ENCODE measurements at places on chromosomes 6 and 20.

DNA sequence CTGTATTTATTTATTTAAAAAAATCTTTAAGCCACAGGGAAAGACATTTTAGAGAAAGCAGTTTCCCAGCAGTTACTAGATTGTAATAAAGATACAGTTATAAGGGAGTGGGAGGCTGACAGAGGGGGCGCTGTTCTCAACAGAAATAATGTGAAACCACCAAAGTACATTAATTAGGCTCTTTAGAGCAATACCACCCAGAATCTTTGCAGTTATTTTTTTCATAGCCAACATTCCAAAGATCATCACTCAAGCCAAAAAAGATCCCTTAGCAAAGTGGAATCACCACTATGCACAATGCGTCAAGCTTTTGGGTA, 331.3 kb upstream of the DEFB112 start:
- no peak for DNase-seq

DNA sequence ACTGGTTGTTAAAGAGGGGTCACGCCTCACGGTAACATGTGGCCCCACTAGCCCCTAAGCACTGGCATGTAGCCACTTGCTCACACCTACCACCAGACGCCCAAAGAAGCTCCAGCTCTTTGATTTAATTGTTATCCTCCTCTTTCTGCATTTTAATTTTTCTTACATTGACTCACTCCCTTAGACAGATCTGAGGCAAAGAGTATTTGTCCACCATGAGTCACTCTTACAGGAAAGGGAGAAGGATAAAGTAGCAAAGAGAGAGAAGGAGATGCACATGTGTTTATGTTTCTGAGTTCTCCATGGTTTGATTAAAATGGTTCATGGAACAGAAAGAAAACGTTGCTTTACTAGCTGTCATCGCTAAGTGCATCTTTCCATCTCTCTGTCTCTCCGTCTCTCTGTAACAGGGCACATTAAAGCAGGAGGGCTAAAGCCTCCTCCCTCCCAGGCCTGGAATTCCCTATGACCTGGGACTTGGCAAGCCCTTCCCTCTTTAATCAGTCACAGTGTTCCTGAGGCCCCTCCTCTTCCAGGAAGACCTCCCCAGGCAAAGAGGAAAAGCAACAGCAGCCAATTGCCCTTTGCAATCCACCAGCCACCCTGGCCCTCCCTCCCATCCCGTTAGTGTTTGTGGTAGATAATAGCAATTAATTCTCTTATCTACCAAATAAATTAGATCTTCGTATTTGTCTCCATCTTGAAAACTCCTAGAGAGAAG, 112.8 kb upstream of the TSHZ2 start:
- no peak for DNase-seq

DNA sequence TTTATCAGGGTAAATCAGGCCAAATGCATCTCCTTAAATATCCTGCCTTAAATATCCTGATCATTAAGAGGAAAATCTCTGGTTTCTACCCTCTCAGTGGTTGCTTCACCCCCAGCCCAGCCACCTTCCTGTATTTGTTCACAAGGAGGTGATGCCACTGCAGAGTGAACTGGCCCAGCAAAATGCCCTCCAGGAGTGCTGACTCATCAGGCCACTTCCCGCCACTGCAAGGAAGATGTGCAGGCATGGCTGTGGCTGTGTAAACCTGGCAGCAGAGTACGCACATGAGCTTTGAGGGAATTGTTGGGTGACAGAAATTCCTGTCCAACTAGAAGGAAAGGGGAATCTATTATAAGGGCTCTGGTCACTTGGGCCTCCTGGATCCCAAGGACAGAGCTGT, 13.8 kb downstream of the NQO2 start:
- no peak for DNase-seq

- no peak for DNase-seq
These were observed 214.7 kb upstream of the FOXQ1 start for GRCh38 chr6:1096967-1097765.

DNA sequence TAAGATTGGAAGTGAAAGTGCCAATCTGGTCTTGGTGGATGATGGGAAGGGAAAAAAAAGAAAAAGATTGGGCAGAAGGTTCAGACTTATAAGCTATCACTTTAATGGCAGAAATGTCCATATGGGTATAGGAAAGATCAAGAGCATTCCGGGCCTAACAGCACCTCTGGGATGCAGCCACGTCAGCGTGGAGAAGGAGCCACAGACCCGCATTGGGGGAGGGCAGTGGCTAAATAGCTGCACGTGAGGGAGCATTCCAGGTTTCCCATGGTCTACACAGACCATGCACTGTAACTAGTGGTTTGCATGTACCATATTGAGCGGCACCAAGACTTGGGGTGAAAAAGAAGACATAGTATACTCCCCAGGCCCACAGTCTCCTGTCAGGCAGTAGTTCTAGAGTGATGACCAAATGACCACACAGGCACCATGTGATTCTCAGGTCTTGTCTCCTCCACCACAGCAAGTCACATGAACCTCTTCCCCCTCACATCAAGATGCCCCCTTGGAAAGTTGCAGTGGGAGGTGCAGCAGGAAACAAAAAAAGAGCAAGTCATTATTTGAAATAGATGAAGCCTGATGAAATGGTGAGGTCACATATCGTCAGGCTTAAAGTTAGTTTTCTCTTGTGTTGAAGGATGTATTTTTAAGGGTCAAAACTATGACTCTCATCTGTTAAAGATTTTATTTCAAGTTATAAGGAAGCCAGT, 94.4 kb upstream of the TNFAIP3 start:
- DNase-seq, result no peak

GRCh38 chr6:106107043-106107613, 21.0 kb downstream of the PRDM1 start:
- DNase-seq, result no peak

DNA sequence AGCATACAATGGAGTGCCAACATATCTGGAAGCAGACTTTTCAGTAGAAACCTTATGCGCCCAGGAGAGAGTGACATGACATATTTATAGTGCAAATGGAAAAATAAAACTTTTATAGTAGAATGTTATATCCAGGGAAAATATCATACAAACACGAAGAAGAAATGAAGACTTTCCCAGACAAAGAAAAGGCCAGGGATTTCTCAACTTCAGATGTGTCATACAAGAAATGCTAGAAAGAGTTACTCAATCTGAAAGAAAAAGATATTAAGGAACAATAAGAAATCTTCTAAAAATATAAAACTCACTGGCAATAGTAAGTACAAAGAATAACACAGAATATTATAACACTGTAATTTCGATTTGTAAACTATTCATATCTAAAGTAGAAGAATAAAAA, 1269.3 kb downstream of the GRIK2 start:
- no peak for DNase-seq

DNA sequence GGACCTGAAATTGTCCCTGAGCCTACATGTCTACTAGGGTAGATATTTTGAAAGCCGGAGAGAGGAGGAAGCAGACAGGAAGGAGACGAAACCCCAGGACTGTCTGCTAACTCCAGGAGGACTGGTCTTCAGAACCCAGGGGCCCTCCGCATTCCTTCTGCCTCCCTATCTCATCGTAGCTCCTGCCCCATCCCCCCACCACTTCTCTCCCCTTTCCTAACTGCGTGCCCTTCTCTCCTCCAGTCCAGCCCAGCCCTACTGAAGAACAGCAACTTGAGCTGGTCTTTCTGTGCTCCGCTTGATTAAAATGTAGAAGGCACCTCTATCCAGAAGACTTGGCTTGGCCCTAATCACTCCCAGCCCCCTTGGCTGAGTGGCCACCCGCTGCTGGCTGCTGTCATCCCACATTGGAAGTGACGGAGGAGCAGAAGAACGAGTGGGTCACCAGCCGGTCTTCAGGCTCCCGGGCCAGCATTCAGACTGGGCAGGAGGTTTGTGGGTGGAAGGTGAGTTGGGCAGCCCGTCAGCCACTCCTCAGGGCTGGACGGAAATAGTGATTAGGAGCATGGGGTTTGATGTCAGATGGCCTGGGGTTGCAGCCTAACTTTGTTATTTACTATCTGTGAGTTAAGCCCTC, 28.8 kb upstream of the ANGPT4 start:
- no peak for DNase-seq
